Activated T-helper 1 cell treated with anti-CD3 and anti-CD28 coated beads, Interleukin-2, amount 50 U/mL, for 16 hours (primary cell): ENCODE measurements at places on chromosomes 5 and 9.

DNA sequence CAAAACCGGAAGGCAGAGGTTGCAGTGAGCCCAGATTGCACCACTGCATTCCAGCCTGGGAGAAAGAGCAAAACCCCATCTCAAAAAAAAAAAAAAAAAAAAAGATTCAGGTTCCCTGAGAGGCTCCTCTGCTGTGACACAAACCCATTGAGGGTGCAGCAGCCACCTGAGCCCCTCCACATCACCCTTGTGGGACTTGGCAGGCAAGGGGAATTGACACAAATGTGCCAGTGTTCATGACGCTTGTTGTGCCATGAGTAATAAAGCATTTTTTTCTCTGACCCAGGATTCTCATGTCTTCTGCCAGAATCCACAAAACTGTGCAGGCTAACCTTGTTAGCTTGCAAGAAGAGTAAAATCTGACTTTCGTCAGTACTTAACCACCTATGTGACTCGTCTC is 149.6 kb downstream of the TTC39B start:
- DNase-seq, result no peak

DNA sequence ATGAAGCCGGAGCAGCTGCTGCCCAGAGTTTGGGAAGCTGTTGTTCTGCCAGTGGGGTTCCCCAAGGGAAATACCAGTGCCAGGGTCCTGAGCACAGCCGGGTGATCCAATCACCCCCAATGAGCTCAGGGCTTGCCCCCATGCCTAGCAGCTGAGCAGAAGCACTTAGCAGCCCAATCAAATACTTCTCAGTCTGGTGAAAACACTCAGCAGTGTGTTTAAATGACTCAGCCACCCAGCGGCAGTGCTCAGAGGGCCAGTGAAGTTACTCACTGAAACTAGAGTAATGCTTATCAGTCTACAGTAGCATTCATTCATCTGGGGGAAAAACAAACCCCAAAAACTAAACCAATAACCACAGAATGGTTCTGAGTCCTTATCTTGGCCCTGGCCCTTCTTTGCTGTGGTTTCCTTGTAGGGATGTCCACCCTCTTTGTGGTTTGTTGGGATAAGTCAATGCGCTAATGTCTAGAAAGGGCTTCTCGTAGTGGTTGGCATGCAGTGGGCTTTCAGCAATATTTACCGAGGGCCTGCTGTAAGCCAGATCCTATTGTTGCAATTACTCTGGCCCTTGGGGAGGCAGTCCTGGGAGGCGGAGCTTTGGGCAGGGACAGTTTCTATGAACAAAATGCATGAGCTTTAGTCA is 43.1 kb downstream of the LHX2 start:
- no peak for DNase-seq

DNA sequence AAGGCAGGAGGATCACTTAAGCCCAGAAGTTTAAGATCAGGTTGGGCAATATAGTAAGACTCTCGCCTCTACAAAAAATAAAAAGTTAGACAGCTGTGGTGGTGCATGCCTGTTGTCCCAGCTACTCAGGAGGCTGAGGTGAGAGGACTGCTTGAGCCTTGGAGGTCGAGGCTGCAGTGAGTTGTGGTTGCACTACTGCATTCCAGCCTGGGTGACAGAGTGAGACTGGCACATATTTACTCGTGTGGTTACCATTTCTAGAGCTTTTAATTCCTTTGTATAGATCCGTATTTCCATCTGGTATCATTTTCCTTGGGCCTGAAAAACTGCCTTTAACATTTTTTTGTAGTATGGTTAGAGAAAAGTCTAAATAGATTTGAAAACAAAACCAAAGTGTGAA is 7.8 kb downstream of the IL6ST start:
- no peak for DNase-seq

DNA sequence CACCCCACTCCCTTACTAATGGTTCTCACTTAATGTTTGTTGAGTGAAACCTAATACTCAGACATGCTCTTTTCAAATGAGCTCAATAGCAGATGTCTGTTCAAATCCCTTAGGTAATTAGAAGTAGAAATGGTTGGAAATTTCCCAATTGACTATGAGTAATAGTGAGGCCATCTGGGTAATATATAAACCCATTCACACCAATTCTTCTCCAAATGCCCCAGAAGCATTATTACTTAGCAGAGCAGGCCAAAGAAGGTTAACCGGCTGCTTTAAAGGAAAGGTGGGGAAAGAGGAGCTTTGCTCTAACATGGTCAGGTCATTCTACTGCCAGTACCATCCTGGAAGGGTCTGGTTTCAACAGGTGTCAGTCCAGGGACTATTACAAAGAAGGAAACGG is 119.5 kb upstream of the MTAP start:
- DNase-seq, result no peak

GRCh38 chr5:154587123-154588026 is 109.3 kb upstream of the HAND1 start:
- no peak for DNase-seq

DNA sequence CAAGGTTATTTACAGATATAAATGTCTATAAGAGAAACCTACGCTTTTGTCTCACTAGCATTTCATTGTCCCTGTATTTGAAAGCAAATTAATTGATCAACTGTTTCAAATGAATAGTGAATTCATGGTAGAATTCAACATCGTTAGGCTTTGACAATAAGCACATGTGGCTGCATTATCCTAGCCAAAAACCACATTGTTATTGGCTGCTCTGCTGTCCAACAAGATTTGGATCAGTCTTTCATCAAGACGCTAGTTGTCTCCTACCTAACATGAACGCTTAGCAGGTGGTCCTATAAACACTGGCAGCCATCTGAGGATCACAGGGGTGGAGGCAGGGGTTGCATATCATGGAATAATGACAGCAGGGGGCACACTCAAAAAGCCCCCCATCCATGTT is 455.0 kb downstream of the CTNND2 start:
- no peak for DNase-seq

GRCh38 chr5:38380537-38380936 is 122.2 kb downstream of the EGFLAM start:
- DNase-seq, result no peak

GRCh38 chr9:107465467-107466451 is 23.8 kb downstream of the KLF4 start:
- no peak for DNase-seq

GRCh38 chr5:124021066-124021641 is 509.2 kb downstream of the CSNK1G3 start:
- no peak for DNase-seq

DNA sequence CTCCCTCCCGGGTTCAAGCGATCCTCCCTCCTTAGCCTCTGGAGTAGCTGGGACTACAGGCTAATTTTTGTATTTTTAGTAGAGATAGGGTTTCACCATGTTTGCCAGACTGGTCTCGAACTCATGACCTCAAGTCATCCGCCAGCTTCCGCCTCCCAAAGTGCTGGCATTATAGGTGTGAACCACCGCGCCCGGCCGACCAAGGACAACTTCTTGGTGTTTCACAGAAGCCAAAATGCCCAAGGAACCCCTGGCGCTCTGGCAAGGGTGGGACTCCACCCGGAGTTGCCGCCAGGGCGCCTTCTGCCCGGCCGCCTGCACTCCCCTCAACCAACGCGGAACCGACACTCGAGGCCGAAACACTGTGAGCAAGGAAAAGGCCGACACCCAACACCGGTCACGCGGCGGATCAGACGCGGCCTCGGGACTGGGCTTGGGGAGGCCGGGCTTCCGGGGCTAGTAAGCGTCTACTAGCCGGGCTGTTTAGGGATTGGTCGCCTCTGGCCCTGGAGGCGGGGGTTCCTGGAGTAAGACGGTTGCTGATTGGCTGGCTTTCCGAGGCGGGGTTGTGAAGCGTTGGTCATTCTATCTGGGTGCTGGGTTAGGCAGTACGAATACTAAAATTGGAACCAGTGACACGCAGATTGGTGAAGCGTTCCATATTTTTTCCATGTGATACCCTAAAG is 7.7 kb upstream of the CFAP157 start:
- peak; percentile 58 for DNase-seq

- no peak for DNase-seq
These were observed 2.8 kb downstream of the GALNT10 start for GRCh38 chr5:154193283-154193682.

- DNase-seq, result no peak
These were observed 158.3 kb upstream of the CCDC152 start for GRCh38 chr5:42598311-42598710.

GRCh38 chr9:83384214-83384613 is 154.0 kb downstream of the FRMD3 start:
- DNase-seq, result no peak

DNA sequence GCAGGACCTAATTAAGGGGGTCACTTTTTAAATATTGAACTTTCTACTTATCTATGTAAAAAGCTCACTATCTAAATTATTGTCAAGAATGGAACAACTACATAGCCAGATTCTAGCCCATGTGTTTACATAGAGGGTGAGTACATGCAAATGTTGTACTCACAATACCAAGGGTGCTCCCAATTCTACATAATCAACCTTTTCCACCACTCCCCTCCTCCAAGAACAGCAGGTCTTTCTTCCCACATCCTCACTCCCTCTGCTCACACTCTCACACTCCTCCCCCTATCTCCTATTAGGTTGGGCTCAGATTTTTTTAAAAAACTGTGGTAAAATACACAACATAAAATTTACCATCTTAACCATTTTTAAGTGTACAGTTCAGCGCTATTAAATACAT is 325.4 kb downstream of the ARL15 start:
- DNase-seq, result no peak

DNA sequence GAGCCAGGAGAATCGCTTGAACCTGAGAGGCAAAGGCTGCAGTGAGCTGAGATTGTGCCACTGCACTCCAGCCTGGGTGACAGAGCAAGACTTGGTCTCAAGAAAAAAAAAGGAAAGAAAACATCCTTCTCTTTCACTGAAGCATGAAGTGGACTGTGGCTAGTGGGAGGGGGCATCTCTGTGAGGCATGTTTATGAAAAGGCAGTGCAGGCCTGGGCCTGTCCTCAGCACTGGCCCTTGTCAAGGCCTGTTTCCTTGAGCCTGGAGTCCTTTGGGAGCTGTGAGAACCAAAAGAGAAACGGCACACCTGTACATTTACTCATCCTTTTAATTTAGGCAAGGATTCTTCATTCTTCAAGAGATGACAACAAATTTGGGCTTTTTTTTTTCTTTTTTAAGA is 18.3 kb upstream of the FUBP3 start:
- DNase-seq, result no peak

DNA sequence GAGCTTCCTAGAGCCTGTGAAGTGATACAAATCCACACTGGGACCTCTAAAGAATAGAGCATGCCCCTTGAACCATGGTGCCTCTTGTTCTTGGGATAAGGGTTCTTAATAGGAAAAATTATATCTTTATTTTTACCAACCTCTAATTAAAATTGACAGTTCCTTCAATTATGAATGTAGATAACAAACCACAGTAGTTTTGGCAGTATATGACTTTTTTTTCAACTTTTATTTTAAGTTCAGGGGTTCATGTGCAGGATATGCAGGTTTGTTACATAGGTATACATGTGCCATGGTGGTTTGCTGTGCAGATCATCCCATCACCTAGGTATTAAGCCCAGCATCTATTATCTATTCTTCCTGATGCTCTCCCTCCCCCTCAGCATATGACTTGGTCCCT is 974 bp downstream of the HEMGN start:
- no peak for DNase-seq

GRCh38 chr5:142248853-142249462 is 75.9 kb downstream of the SPRY4 start:
- DNase-seq, result no peak

DNA sequence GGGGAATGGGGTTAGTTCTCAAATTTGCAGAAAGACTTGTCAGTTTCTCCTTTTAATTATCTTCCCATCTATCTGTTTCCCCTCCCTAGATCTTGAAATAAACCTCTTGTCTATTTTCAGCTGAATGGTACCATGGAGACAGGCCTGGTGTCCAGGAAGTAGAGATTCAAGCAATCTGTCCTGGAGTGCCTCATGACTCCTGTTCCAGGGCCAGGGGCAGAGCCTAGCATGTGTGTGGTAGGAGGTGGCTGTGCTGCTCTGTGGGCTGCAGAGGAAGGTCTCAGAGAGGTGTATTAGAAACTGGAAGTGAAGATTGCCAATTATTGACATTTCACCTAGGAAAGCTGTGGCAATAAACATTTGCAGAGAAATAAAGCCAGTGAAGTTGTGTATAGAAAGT is 175.8 kb upstream of the ATP10B start:
- no peak for DNase-seq

DNA sequence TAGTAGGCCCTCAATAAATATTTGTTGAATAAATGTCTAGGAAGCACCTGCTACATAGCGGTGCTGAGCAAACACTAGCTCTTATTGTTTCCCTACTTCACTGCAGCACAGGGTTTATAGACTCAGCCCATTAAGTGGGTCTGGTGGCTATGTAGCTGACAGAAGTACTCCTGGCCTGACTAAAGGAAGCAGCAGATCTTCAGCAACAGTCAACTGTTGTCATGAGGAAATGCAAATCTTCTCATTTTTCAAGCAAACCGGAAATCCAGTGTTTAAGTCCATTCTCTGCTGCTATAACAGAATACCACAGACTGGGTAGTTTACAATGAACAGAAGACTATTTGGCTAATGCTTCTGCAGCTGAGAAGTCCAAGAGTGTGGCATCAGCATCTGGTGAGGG is 2.8 kb upstream of the TEX10 start:
- no peak for DNase-seq
